ENCODE measurements at places on chromosomes 4 and X. TPM values are rescaled to one million over a fixed set of nuclear protein-coding genes. Genes with fewer than 3 reads are reported as not detected.
A peak's percentile ranks its signal among the peaks of the same experiment; 100 is the strongest.

CXCL11 gene
- total RNA-seq = not detected

GLRA3 gene
- total RNA-seq = 0.14 TPM

CDX4 gene
- not detected for total RNA-seq

DNA sequence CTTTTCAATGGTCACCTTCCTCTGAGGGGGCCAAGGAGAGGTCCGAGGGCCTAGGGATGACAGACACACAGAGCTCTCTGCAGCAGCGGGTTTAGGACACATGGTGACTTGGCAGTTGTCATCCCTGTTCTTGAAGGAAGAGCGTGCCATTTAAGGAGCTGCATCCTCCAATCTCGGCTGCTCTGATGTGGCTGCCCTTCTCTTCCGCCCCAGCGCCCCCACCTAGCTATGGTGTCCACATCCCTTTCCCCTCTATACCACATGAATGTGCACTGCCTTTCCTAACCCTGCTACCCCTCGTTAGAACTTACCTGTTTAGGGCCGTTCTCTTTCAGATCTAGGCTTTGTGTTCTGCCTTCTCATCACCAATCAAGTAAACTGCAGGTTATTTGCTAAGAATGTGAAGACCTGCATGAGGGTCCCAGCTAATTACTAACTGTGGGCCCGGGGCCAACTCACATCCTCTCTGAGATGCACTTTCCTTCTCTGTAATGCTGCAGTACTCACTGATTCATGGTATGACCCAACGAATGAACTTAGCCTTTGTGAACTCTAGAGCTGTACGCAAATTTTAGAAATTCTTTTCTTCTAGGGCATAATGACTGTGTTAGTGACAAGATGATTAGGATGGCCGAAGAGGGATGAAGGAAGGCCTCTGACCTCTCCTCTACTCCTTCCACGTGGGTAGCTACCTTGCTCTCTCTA lies 38.2 kb downstream of the CHST7 start:
- DNase-seq = no peak

GRCh38 chr4:125266901-125267604 lies 47.7 kb upstream of the FAT4 start:
- no peak for DNase-seq

DNA sequence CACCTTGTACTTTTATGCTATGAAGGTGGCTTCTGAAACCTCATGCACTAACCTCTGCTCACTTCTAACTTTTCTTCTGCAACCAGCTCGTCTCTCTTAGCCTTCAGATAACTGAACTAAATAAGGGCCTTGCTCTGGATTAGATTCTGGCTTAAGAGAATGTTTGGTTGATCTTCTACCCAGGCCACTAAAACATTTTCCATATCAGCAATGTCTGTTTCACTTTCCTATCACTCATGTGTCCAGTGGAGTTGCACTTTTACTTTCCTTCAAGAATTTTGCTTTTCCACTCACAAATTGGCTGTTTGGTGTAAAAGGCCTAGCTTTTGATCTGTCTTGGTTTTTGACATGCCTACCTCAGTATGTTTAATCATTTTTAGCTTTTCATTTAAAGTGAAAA lies 105.8 kb downstream of the KCTD8 start:
- no peak for DNase-seq

GRCh38 chr4:98110929-98111328 lies 32.3 kb downstream of the STPG2 start:
- DNase-seq = no peak

DNA sequence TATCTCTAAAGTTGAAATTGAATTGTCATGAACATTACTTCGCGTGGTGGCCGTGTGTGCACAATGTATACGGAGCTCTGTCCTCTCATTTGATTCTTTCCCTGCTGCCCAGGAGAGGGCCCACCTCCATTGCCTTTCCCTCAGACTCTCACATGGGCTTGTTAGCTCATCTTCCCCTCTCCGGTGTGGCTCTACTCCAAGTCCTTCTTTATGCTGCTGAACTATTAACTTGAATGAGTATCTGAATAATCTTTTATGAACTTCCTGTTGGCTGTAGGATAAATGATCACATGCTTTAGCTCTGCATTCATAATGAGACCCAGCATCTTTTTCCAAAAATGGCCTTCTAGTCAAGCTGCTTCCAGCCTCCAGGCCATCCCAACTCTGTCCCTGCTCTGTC lies 68.8 kb upstream of the CLNK start:
- no peak for DNase-seq

GRCh38 chr4:11271263-11271662 lies 157.4 kb downstream of the HS3ST1 start:
- no peak for DNase-seq

DNA sequence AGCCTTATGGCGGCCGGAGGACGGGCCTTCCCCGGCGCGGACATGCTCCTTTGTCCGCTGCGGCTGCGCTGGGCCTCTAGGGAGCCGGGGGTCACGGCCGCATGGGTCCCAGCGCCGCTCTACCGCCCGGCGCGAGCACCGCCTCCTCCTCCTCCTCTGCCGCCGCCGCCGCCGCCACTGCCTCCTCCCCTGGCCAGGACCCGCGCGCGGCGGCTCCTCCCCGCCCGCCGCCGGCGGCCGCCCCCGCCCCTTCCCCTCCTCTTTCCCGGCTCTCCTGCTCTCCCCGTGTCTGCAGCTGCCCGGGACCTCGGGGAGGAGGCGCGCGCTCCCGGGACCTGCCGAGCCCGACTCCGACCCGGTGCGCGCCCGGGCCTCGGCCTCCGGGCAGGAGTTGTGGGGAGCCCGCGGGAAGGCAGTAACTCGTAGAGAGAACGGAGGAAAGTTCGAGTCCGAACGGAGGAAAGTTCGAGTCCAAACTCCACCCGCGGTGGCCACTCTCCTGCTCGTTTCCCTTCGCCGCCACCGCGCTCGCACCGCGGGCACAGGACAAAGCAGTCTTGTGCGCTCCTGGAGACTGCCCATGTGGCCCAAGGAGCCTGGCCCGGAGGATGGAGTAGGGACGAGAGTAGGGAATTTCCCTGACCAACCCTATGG lies at the start of gene ADGRA3:
Gene ADGRA3, minus strand, starts transcription at position 179 of the 654 bp plus-strand sequence. CDS start 282 bp downstream, outside the sequence.
- DNase-seq = peak; percentile 88

GRCh38 chrX:121150217-121150616 lies 102.8 kb downstream of the GLUD2 start:
- DNase-seq = no peak

DNA sequence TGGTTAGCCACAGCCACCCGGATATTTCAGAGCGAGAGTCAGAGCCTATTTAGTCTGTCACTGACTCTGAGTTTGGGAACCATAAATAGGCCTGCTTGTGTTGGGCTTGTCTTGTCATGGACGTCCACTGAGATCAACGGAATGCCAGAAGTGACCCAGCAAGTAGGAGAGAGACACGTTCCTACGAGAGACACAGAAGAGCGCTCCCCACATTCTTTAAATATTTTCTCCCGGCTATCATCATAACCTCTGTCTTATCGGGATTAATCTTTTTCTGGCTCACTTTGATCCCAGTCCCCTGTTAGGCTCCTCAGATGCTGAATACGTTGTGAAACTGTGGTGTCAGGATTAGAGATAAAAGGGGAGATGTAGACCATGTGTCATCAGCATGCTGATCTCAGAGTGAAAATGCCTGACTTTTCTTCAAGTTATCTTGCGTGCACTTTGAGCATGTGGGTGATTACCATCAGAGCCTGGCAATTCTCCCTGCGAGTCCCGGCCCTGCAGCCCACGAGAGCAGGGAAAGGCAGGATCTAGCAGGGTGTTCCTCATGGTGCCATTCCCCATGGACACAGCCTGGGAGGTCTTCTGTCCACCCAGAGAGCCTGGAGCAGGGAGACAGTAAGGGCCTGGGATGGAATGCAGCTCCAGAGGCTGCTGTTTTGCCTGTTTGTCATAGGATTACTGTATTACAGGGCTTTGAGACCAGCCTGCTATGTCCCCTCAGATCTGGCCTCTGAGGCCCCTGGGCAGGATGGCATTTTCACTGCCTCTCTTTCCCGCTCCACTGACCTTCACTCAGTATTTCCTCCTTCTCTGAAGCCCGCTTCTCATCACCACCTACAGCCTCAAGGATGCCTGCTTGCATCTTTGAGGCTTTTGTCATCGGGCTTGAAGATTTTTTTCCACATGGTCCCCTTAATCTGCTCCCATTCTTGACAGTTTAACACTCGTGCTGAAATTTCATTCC lies 2.8 kb upstream of the TENM3 start:
- DNase-seq = no peak

DNA sequence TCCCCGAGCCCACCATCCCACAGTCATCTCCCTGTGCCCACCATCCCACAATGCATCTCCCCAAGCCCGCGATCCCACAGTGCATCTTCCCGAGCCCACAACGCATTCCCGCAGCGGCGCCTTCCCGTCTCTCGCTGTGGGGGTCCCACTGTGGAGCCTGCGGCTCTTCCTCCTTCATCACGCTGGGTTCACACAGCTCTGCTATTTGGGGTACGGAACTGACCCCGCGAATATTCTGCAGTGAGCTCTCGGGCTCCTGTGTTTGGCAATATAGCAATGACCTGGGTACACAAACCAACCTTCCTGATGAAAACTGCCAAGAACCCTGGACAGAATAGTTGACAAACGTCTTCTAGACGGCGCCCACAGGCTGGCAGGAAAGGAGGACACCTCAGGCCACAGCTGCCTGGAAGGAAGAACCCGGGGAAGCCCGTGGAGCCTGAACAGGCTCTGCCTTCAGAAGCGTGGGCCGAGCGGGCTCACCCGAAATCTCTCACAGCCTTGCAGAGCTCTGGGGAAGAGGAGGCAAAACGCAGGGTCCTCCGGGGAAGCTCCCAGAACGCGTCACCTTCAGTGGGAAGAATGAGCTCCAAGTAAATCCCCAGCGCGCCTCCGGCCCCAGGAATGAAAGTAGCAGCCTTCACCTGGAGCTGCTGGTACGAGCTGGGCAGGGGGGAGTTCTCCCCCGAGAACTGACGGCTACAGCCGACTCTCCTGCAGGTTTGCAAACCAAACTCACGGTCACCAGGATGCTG lies 22.9 kb downstream of the PPP2R3B start:
- DNase-seq = no peak
